ENCODE measurements at places on chromosomes 4 and X.

DNA sequence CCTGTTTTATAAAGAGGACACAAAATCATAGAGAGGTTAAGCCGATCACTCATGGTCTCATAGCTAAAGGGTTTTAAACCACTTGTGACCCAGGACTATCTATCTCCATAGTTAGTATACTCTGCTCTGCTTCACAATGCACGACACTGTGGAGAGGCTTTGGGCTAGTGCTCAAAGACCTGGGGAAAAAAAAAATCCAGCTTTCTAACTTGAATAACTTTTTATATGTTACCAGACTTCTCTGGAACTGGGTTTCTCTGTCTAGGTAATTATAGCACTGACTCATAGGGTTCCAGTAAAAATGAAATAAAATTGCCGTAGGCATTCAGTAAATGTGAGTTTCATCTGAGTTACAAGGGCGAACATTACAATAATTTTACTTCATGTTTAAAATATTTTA, 273.7 kb upstream of the TECRL start:
- DNase-seq = no peak

DNA sequence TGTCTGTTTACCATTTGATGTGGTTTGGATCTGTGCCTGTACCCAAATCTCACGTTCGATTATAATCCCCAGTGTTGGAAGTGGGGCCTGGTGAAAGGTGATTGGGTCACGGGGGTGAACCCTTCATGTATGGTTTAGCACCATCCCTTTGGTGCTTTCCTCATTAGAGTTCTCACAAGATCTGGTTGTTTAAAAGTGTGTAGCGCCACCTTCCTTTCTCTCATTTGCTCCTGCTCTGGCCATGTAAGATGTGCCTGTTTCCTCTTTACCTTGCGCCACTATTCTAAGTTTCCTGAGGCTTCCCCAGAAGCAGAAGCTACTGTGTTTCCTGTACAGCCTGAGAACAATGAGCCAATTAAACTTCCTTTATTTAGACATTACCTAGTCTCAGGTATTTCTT, 610.7 kb upstream of the ADGRL3 start:
- no peak for DNase-seq

- peak; percentile 5 for DNase-seq
Observed at GRCh38 chr4:164383358-164384220, 370.3 kb upstream of the SMIM31 start.

GRCh38 chr4:25817059-25817681, 45.6 kb downstream of the SEL1L3 start:
- DNase-seq = no peak

DNA sequence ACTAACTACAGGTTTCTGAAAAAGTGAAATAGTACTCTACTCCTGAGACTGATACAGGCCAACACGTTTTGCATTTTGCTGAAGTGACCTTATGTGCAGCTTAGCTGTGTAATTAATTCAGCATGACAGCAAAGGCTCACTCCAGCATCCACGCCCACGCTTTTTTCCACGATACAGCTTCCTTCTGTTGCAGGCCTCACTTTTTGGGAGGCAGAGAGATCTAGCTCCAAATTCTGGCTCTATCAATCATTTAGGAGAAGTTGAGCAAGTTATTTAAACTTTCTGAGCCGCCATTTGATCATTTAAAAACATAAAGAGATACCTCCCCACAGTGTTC, 160.3 kb downstream of the AFAP1 start:
- DNase-seq = no peak

GRCh38 chrX:1584237-1585011, 7.0 kb upstream of the AKAP17A start:
- no peak for DNase-seq

GRCh38 chr4:138595171-138595570, 353.0 kb upstream of the SLC7A11 start:
- no peak for DNase-seq

GRCh38 chrX:19810006-19810774, 77.2 kb downstream of the SH3KBP1 start:
- DNase-seq = no peak

DNA sequence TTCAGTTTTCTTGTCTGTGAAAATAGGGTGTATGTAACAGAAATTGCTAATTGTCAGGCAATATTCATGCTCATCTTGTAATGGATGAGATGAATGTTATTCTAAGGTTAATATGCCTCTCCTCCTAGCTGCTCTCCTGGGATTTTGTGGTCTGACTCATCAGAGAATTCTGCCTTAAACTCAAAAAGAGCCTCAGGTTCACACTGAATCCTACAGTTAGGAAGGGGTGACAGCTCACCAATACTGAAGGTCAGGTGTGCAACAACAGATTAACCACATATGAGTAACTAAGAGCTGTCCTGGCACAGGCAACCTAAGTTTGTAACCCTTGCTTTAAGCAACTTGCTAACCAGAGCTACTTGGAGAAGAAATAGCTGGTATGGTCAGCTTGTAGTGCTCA, 197.7 kb downstream of the SPATA18 start:
- no peak for DNase-seq

GRCh38 chrX:39629001-39629400, 468.8 kb downstream of the BCOR start:
- no peak for DNase-seq

- no peak for DNase-seq
Observed at GRCh38 chr4:37892641-37893040, 1.8 kb downstream of the TBC1D1 start.

- DNase-seq = no peak
Observed at GRCh38 chr4:145446184-145446583, 35.5 kb upstream of the SMAD1 start.

GRCh38 chrX:23374291-23374690, 39.6 kb downstream of the PTCHD1 start:
- DNase-seq = no peak

DNA sequence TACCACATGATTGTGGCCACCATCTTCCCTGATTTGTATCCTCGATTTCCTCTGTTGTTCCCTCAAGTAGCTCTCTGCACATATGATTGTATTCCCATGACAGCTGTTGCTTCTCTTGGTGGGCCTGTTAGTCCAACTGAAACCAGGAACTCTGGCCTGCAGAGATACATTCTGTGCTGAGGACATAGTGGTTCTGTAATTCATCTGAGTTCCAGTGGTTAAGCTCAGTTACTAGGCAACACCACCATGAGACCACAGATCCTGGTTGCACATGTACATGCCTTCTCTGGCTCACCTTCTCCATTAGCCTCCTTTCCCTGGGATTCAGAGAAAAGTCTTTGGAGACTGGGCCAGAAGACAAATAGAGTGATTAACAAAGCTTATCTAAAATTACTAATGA, 172.1 kb upstream of the SLC7A11 start:
- DNase-seq = no peak

GRCh38 chrX:37455381-37455780, 106.2 kb downstream of the PRRG1 start:
- DNase-seq = no peak

GRCh38 chr4:141340458-141340857, 119.8 kb downstream of the ZNF330 start:
- no peak for DNase-seq

- DNase-seq = peak; percentile 14
Observed at GRCh38 chr4:39978904-39979303, 1.2 kb upstream of the PDS5A start.

GRCh38 chrX:85503258-85504158, 124.0 kb upstream of the POF1B start:
- no peak for DNase-seq

DNA sequence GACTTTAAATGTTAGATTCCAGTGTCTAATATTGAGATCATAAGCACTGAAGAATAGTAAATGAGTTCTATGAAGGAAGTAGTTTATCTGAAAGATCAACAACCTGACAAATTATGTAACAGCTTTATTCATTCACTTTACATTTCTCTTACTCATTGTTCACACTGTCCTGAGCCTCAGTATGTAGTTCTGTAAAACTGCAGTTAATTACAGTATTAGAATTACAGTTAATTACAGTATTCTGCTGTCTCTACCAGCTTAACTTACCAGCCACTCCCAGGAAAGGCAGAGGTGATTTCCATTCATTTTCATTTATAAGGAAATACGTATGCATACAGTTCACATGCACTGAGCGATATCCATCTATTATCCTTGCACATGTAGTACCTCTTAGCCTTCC, 32.7 kb downstream of the NFKB1 start:
- no peak for DNase-seq

- DNase-seq = no peak
Observed at GRCh38 chrX:39939678-39940077, 158.1 kb downstream of the BCOR start.

- DNase-seq = no peak
Observed at GRCh38 chrX:79290596-79290995, 76.5 kb downstream of the ITM2A start.

- DNase-seq = no peak
Observed at GRCh38 chrX:105872941-105873340, 50.6 kb downstream of the NRK start.

GRCh38 chr4:2792711-2793585, at the start of gene SH3BP2:
Gene SH3BP2, plus strand, starts transcription at chr4:2793085. Its CDS starts 27,533 bp downstream, at chr4:2820618.
- peak; percentile 69 for DNase-seq

DNA sequence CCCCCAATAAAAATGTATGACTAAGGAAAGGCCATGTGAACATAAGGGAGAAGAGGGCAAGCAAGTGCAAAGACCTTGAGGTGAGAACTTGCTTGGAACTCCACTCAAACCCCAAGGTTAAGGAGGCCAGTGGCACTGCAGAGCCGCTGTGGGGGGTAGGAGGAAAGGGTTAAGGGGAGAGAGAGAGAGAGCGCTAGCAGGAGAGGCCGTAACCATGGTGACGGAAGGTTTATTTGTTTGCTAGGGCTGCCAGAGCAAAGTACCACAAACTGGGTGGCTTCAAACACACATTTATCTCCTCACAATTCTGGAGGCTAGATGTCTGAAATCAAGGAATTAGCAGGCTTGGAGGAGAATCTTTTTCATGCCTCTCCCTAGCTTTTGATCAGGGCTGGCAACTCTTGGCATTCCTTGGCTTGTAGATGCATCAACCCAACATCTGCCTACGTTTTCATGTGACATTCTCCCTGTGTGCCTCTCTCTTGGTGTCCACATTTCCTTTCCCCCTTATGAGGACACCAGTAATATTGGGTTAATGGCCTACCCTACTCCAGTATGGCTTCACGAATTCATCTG, 35.2 kb downstream of the SMIM20 start:
- peak; percentile 4 for DNase-seq

- no peak for DNase-seq
Observed at GRCh38 chrX:15437724-15438123, 53.5 kb upstream of the VEGFD start.

GRCh38 chrX:70444326-70444945, at the start of gene DLG3:
Gene DLG3, plus strand, starts transcription at chrX:70444835. Its CDS starts 367 bp downstream, at chrX:70445202.
- DNase-seq = no peak

DNA sequence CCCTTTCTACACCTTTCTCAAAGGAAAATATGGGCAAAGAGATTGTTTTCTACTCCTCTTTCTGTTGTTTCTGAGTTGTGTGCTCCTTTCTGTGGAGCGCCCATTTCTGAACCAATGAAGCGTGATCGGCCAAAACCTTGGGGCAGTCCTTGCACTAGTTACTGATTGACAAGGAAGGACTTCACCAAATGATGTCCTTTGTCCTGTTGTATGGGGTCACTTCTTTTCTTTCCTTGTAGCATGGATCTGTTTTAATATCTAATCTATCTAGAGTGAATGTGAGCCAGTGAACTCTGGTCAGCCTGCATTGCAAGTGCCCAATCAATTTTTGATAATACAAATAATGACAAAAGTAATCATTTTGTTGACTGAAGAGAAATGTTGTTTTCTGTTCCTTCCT, 94.5 kb downstream of the EGF start:
- no peak for DNase-seq

GRCh38 chr4:14708574-14708973, 293.7 kb upstream of the CPEB2 start:
- no peak for DNase-seq

- DNase-seq = no peak
Observed at GRCh38 chrX:115940888-115941332, 229.6 kb upstream of the AGTR2 start.

- no peak for DNase-seq
Observed at GRCh38 chr4:22672519-22672918, 20.2 kb upstream of the GBA3 start.

DNA sequence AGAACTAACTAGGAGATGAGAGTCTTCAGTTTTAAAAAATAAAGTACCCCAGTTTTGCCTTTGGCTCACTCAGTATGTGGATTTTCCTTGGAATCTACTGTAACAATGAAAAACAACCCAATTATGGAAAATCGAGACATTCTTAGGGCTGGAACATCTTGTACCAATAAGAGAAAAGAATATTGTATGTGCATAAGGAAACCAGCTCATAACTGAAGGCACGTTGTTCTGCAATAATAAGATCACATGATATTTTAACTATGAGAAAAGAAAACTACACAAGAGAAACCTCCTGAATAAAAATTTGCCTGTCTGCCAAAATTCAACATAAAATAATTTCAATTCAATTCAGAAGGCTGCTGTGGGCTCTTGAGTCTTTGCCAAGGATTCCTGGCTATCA, 261.8 kb upstream of the EDNRA start:
- no peak for DNase-seq

- no peak for DNase-seq
Observed at GRCh38 chr4:48634688-48635308, 144.7 kb downstream of the ZAR1 start.

DNA sequence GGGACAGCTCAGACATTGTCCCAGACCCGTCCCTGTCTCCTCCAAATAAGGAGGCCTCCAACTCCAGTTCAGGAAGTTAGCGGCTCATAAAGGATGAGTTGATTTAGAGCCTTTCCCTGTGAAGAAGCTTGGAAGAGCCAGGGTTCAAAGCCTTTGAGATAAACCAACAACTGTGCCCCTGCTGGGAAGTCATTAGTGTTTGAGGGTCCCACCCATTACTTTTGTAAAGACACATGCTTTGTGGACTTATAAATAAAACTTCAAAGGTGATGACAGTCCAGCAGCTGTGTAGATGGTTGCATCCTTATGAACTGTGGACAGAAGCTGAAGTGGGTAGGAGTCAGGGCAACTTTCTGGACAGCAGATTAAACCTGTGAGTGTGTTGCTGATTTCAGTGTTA, 86.0 kb upstream of the PGRMC2 start:
- DNase-seq = no peak

DNA sequence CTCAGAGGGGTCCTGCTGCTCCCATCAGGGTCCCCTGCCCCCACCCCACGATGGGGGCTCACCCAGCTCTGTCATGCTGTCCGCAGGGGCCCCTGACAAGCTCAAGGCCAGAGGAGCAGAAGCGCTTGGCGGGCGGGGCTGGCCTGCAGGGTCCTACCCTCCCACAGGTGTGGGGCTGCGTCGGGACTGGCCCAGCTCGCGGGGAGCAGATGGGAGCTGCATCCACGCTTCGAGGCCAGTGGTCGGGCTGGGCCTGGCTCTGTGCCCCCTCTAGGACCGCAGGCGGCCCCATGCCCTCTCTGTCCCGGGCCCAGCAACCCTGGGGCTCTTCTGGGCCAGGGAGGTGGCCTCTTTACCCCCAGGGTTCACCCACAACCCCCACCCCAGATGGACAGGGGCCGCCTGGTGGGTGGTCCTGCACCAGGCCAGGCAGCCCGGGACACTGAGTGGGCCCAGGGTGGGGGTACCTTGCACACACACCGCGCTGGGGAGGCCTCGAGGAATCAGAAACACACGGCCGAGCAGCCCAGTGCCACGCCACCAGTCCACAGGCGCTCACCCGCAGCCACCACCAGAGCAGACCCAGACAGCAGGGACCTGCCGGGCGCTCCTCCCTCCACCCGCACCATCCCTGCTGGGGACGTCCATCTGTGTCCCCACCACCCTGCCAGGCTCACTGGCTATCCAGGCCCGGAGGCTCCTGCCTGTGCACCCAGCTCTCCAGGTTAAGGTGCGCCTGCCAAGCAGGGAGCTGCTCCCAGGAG, 30.0 kb downstream of the TACC3 start:
- DNase-seq = no peak
